ENCODE measurements at places on chromosomes 16 and 17. TPM values are rescaled to one million over a fixed set of nuclear protein-coding genes. Genes with fewer than 3 reads are reported as not detected.

Gene SCIMP
- total RNA-seq, result 0.74 TPM

Gene CCL5
- 0.60 TPM for total RNA-seq

DNA sequence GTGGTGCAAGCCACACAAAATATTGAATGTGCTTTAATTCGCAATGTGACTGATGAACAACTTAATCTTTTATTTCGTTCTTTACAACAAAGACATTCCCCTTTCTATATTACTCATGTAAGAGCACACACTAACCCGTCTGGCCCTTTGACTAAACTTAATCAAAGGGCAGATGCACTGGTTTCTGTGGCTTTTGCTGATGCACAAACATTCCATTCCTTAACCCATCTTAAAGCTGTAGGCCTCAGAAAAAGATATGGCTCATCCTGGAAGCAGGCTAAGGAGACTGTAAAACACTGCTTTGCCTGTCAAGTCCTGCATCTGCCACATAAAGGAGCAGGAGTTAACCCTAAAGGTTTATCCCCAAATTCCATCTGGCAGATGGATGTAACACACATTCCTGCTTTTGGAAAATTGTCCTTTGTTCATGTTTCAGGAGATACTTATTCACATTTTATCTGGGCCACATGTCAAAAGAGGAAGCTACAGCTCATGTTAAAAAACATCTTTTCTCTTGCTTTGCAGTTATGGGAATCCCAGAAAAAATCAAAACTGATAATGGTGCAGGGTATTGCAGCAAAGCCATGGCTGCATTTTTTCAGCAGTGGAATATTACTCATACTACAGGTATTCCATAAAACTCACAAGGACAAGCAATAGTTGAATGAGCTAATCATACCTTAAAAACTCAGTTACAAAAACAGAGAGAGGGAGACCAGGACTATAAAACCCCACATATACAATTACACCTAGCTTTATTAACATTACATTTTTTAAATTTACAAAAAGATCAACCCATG, 137.2 kb downstream of the AHSP start:
- DNase-seq, result no peak

GRCh38 chr17:28574526-28574925, 2.2 kb downstream of the ALDOC start:
- DNase-seq, result no peak

DNA sequence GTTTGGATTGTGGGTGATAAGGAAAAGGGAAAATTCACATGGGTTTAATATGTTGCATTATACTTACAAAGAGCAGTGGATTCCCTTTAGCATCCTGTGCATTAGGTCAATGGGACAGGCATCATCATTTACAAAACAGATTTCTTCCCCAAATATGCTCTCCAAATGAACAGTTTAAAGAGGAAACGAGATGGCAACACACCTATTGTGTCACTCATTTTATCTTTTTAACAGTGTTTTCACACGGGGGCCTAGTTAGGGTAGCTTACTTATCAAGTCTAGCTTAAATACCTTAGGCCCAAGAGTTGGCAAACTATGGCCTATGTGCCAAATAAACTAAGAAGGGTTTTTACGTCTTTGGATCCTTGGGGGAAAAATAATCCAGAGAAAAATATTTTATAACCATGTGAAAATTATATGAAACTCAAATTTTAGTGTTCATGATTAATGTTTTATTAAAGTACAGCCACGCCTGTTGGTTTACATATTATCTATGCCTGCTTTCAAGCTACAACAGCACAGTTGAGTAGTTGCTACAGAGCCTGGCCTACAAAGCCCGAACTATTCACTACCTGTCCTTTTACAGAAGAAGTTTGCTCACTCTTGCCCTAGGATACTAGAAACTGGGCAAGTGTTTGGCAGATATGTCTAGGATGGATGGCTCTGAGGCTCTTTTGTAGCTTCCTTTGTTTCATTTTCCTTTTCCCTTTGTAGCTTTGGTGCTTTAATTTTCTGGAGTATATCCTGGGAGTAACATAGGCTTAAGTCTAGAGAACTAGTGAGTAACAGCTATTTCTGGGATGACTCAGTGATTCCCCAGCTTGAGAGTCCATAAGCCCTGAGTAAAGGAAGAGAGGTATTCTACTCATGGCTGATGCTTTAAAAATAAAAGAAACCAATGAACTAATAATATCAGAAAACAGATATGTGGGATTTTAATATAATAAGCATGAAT, 12.4 kb downstream of the NUP93 start:
- DNase-seq, result no peak

DNA sequence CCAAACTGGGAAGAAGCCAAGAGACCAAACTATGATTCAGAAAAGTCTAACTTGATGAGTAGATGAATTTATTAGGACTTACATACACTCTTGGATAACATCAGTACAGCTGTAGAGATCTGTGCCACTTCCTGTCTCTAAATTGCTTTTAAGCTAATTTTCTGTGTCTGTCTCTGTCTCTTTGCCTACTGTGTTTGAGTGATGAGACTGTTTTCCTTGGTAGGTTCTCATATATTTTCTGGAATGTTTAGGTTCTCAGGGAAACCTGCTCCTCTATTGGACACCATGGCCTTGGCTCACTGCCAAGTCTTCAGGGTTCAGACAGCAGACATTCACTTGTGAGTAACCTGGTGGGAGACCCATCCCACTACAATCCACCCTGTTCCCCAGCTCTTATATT, 103.5 kb upstream of the KIF2B start:
- DNase-seq, result no peak
